ENCODE measurements at places on chromosomes 1 and 21.

- DNase-seq, result no peak
Measured at GRCh38 chr1:65050735-65051134, 84.4 kb upstream of the JAK1 start.

- no peak for DNase-seq
Measured at GRCh38 chr1:168654198-168654915, 74.6 kb downstream of the DPT start.

- peak; percentile 12 for DNase-seq
Measured at GRCh38 chr21:32044205-32045180, 171.7 kb downstream of the HUNK start.

DNA sequence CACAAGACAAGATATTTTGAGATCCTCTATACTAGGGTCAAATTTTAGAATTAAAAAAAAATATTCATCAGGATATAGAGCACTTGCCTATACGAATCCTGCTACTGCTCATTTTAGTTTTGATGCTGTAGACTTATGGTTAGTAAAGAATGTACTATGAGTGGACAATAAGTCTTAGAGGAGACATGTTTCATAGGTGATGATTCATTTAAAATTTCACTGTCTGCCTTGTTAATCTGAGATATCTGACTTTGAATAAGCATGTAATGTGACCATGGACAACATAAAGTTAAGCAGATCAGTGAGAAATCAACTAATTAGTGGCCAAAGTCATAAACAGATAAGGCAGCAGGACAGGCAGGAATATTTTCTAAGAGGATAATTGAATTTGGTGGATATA is 106.8 kb upstream of the HP1BP3 start:
- DNase-seq, result no peak

- DNase-seq, result no peak
Measured at GRCh38 chr1:245772325-245772724, 617.5 kb downstream of the KIF26B start.

- DNase-seq, result no peak
Measured at GRCh38 chr1:22290157-22290556, 147.3 kb upstream of the WNT4 start.

GRCh38 chr1:23719162-23719820 is 24.0 kb upstream of the ELOA start:
- DNase-seq, result no peak

DNA sequence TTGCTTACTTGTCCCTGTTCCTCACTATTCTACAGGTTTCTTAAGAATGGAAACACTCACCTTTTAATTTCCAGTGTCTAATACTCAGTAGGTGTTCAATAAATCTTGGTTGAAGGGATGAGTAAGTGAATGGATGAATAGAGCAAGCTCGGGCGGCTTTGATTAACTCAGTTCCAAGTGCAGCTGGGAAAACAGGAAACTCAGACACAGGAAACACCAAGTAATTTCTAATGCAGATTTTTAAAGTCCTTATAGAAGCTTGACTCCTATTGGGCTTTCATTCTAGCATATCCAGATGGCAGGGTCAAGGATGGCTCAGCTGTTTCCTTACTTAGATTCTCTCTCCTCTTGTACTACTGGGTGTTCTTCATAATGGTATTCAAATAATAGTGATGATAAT is 14.0 kb downstream of the CAMK1G start:
- no peak for DNase-seq

DNA sequence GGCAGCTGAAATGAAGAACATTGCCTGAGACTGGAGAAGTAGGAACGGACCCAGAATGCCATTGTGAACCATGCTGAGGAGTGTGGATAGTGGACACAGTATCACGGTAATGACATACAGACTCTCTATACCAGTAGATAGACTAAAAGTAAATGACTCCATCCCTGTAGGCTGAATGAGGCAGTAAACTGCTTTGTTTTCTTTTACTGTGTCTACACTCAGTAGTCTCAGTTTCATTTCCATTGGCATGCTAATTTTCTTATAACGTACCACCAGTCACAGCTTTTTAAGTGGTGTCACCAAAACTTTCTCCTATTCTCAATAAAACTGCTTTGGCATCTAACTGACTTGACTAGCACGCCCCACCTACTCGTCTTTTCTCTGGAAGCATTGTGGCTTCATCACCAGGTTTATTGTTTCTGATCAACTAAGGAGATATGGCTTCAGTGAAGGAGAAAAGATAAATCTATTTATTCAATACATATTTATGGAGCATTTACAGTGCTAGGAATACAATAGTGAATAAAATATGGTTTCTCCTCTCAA is 8.4 kb upstream of the ZNF697 start:
- DNase-seq, result no peak

- DNase-seq, result no peak
Measured at GRCh38 chr21:44920694-44921604, at the start of gene ITGB2. ITGB2 (minus strand) TSS chr21:44920899; CDS start chr21:44910782, 10,117 bp downstream.

- no peak for DNase-seq
Measured at GRCh38 chr1:119347858-119348257, 20.7 kb upstream of the HAO2 start.

GRCh38 chr1:62391369-62391971 is 45.4 kb upstream of the USP1 start:
- no peak for DNase-seq

GRCh38 chr1:46575300-46575699 is 23.9 kb upstream of the KNCN start:
- no peak for DNase-seq

GRCh38 chr1:159492575-159493323 is 43.1 kb downstream of the OR10J5 start:
- DNase-seq, result no peak

DNA sequence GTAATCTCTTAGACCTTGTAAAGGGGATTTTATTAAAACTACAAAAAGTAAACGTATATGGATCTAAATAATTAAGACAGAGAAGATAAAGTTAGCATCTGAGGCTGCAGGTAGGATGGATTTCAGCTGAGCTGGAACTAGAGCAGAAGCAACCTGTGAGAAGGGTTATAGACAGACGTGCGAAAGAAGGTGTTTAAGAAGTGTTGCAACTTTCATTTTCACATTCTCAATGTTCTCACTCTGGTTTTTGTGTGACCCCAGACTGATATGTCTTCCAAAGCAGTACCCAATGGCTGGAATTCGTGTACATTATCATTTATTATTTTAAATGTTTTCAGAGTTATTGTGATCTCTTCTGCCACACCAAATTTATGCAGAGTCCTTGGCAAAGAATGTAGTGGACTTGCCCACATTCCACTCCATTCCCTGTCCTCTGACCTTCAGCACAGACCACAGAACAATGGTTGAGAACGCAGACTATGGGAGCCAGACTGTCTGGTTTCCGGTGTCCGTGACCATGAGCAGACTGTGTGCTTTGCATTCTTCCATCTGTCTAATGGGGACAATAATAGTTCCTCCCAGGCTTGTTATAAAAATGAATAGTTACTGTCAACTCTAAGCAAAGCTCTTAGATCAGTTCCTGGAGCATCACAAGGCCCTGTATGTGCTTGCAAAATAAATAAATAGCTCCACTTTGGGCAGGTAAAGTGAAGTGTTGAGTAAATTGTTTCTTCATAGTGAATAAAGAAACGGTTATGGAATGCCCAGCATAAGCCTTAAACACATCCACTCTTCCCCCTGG is 140.6 kb upstream of the SAMSN1 start:
- no peak for DNase-seq

GRCh38 chr1:18062185-18062584 is 45.4 kb upstream of the IGSF21 start:
- no peak for DNase-seq

DNA sequence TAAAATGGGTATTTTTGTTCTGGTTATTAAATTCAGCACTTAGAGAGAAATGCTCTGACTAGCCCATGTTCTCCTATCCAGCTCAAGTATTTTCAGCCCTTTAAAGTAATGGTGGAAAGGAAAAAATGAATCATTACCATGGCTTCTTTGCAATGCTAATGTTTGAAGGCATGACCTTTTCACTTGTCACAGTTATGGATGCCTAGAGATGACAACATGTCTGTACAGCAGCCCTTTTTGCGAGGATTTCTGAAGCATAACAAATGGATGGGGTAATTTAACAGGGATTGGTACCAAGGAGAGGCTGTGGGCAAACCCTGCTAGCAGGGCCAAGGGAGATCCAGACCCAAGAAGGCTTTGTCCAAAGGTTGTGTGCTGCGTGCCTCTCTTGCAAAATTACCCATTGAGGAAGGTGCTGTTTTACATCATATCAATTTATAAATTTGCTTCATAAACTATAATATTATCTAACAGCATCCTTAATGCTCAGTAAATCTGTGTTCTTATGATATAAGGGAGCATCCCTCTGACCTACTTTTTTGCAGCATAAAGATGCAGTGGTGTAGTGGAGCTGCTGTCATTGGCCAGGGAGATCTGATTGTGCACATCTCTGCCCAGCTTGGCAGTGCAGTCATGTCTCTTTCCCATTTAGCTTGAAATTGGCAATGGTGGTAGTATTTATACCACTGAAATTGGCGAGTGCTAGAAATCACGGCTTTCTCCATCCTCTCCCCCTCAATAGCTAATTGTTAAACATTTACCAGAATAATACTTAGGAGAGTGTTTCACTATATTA is 327.1 kb downstream of the PCP4 start:
- DNase-seq, result no peak

DNA sequence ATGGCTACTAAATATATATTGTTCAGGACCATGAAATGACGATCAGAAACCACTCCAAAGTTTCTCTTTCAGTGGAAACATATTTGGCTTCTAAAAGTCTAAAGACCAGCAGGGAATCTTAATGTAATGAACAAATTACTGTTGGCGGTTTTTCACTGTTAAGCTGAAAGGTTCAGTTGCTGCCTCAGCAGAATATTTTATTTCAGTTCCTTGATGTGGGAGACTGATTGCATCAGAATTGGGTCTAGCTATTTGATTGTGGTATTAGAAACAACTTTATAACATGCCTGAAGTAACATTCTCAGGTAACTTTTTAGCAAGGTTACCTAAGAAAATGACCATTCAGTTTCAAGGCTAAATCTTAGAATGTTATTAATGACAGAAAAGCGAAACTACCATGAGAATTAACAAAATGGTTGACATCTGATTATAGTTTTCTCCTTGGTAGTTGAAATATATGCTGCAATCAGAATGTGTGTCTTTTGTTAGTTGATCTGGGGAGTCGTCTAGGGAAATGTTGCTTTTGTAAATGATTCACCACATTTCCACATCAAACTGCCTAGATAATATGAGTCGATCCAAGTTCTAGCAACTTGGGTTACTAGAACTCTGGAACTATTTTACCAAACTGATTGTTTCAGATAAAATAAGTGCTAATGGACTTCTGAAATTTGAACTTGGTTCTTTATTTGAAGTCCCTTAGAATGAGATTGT is 200.4 kb downstream of the HMCN1 start:
- no peak for DNase-seq

DNA sequence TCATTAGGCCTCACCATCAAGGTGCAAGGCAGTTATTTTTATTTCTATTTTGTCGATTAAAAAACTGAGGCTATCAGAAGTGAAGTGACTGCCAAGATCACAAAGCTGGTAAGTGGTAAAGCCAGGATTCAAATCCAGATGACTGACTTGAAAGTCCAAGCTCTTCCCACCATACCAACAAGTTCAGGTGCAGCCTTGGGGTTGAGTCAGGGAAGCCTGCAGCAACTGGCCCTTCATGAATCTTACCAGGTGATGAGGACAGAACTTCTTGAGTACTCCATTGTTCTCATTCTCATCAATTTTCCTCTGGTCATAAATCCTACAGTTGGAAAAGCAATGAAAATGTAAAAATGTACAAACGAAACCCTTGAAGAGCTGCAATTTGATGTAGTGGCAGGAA is 20.2 kb downstream of the PEA15 start:
- DNase-seq, result no peak

DNA sequence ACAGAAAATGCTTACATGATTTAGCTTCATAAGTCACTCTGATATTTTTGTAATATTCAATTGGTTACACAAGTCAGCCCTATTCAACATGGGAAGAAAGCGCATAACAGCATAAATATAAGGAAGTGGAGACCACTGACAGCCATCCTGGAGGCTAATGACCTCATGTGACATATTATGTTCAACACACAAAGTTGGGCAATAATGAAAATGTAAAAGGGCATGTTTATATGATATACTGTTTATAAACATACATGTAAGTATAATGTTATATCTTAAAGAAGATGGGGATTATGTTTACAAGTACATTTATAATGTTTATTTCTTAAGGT is 30.2 kb downstream of the EVI5 start:
- no peak for DNase-seq

DNA sequence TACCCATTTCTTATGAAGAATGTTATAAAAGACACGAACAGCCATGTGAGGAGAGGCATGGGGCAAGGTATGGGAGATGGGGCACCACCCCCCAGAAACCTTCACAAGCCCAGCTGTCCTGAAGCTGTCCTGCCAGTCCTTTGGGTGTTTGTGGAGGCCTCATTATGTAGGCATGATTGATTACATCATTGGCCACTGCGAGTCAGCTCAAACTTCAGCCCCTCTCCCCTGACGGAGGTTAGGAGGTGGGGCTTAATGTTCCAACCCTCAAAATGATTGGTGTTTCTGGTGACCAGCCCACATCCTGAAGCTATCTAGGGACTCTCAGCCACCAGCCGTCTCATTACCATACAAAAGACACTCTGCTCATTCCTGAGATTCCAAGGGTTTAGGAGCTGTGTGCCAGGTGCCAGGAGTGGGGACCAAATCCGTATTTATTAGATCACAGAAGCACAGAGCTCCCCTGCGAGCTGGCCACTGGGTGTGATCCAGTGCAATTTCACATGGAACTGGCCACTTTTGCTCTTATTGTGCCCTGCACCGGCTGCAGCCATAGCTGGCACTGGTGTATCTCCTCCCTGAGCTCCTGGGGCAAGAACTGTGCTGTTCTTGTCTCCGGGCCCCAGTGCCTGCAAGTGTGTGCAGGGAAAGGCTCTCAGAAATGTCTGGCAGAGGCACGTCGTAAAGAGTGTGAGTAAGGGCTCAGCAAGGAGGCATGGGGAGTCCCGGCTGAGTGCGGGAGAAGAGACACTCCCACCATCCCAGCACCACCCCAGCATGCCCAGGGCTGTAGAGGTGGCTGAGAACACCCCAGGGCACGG is 10.5 kb downstream of the KIAA1614 start:
- DNase-seq, result no peak

- DNase-seq, result no peak
Measured at GRCh38 chr1:71041806-71042205, 5.8 kb downstream of the PTGER3 start.

GRCh38 chr1:66733348-66734017 is 18.8 kb upstream of the DYNLT5 start:
- no peak for DNase-seq

DNA sequence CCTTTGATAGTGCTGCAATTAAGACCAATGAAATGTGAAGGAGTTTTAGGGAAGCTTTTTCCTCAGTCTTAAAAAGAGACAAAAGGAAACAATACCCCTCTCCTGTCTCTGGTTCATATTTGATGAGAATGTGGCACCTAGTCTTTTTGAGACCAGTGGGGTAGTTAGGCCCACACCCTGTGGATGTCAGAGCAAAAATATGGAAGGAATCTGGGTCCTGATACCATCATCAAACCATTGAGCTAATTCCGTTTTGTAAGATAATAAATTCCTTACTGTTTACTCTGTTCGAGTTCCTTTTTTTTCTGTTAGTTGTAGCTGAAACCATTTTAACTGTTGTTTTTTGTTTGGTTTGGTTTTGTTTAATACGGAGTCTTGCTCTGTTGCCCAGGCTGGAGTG is 33.3 kb downstream of the PTPRC start:
- DNase-seq, result no peak

All from NCI-H2171 (cell line).